Renal cortex interstitium (tissue), 15 donors: ENCODE measurements at places on chromosomes 3 and 15.
A peak's percentile ranks its signal among the peaks of the same experiment; 100 is the strongest.

GRCh38 chr15:60660290-60661051, 181.5 kb upstream of the ICE2 start:
- no peak for DNase-seq

DNA sequence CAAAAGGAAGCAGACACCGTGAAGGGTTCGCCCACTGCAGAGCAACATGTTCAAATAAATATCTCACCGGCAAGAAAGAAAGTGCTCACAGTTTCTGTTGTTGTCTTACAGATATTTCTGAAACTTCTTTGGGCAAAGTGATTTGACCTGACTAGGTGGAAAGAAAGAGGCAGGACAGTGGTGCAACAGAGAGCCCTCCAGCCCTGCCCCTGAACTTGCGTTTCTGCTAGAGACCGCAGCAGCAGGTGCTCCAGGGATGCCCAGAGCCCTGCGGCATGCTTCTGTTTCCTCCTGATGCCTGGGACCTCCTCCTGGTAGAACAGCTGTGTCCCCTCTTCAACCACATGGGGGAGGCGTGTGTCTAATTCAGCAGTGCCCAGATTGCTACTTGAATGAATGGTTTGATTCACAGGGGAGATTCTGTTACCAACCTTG, 123.4 kb downstream of the ATP10A start:
- DNase-seq = peak; percentile 7

GRCh38 chr3:21508246-21508645, 242.8 kb downstream of the ZNF385D start:
- DNase-seq = no peak

GRCh38 chr3:115784739-115785536, 161.6 kb downstream of the GAP43 start:
- DNase-seq = peak; percentile 6
